ENCODE measurements at places on chromosomes 4 and X. TPM values are rescaled to one million over a fixed set of nuclear protein-coding genes. Genes with fewer than 3 reads are reported as not detected.

Gene GRIA2
- not detected for total RNA-seq

- no peak for DNase-seq
Measured at GRCh38 chr4:83875437-83875836, 339.5 kb downstream of the GPAT3 start.

Gene FGF2
- total RNA-seq: 3.3 TPM

GRCh38 chrX:118499295-118499694, 3.7 kb downstream of the DOCK11 start:
- no peak for DNase-seq

Gene SPACA5
- 0.78 TPM for total RNA-seq

DNA sequence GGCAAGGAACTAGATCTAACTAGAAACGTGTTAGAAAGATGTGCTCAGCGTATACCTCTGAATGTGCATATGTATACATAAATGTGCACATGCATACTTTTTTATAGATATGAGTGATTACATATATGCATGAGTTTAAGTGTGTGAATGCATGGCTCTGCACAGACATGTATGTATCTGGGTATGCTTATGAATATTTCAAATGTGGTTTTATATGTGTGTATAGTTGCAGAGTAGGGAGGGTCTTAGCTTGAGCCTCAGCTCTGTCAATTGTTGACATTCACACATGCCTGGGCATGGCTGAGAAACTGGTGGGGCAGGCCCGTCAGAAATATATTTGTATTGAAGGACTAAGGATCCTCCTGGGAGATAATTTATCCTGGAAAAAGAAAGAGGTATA, 31.1 kb downstream of the RAP2C start:
- DNase-seq: no peak

DNA sequence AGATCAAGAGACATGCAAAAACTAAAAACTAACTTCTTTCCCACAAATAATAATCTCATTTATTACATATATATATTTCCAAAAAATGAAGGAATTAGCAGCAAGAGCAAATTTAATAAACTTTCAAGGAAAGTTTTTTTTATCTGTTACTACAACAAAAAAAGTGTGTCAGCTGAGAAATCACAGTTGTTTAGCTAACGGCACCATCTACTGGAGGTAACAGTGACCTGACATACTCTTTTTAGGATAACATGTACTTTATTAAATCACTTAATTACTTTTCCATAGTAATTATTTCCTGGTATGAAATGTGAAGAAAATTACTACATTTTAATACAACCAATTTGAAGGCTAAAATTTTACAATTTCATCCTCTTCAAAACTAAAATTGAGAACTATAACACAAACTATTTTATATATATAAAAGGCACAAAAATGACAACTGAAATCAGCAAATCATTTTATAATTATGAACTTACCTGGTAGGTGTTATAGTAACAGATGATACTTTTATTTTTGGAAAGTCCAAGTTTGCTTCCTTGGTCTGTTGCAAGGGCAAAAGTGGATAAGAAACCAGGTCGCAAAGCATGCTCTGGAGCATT, 9.1 kb downstream of the LAMTOR3 start:
- peak; percentile 42 for DNase-seq

DNA sequence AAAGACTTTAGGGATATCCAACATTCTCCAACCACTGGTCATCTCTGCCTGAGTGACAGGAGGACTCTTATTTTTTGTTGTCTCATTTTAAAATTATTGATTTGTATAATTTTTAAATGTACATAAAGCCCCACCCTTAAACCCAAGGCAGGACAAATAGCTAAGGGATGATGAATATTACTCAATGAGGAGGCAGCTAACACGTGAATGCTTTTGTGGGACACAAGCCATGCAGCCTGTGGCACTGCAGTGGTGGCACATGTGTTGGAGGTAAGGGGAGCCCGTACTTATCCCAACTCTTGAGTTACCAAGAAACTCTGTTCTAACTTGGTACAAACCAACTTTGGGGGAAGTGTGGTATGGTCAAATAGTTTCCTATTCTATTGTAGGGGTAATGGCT, 19.5 kb downstream of the MID1IP1 start:
- DNase-seq: no peak

- no peak for DNase-seq
Measured at GRCh38 chrX:41184312-41184711, 99.1 kb downstream of the USP9X start.

Gene BST1
- total RNA-seq: 21.2 TPM

GRCh38 chr4:96240041-96240440, 400.1 kb downstream of the PDHA2 start:
- no peak for DNase-seq

DNA sequence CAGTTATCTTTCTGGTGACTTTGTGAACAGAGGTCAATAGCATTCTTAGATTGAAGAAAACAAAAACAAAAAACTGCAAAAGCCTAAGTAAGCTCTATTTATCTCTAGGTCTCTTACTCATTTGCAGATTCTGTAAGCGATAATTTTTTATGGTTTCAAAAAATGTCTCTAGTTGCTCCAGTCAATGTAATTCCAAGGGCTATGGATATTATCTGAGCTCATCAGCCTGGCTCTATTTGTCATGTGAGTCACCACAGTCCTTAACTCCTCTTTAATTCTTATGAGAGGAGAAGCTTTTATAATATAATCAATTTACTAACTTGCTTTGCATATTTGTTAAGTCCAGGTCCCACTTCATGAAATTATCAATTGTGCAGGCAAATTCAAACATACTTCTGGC, 79.1 kb downstream of the NPFFR2 start:
- peak; percentile 1 for DNase-seq

DNA sequence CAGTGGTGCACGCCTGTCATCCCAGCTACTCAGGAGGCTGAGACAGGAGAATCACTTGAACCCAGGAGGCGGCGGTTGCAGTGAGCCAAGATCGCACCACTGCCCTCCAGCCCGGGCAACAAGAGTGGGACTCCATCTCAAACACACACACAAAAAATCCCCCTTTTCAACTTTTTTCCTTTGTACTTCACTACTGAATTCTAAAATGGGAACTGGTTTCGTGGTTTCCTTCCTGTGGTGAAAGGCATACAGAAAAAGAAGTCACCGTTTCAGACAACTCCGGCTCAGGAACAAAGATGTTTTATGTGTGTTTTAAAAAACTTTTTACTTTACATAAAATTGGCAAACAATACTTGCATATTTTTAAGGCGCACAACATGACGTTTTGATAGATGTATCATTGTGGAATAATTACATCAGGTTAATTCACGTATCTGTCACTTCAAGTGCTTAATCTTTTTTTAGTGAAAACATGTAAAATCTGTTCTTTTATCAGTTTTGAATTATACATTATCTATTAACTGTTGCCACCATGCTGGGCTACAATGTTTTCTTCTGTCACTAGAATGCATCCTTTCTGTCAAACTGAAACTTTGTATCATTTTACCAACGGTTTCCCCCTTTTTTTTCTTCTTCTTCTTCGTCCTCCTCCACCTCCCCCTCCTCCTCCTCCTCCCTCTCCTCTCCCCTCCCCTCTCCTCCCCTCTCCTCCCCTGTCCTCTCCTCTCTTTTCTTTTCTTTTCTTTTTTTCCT, 186.0 kb downstream of the CRLF2 start:
- no peak for DNase-seq

Gene CSAG2
- 1.1 TPM for total RNA-seq

- no peak for DNase-seq
Measured at GRCh38 chr4:98976716-98977115, 18.8 kb upstream of the METAP1 start.

DNA sequence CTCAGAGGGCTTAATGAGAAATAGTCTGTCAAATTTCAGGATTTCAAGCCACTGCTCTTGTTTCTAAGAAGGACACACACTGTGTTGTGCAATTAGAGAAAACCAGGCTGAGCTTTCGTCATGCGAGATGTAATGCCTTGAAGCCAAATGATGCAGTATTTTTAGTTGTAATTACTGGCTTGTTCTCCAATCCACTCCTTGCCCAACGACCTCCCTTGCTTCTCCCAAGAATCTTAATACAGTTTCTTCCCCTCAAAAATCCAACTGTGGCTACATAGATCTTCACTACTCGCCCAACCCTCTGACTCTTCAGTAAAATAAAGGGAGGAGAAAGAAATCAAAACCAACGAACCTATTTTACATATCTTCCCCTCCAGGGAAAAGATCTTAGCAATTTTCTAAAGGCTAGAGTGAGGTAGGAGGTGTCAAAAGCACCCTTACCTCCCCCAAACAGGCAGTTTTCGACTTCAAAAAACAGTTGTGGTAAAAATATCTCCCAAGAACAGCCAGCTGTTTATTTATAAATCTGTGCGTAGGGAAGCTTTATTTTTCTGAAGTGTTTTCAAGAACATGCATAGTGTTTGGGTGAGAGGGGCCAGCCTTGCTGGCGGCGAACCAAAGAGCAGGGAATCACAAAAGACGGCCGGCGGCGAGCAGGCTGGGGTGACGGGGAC, 68.7 kb downstream of the MGST2 start:
- DNase-seq: peak; percentile 54

Gene SPON2
- 7.7 TPM for total RNA-seq

Gene FAM9C
- not detected for total RNA-seq

All from RPMI7951 (cell line).